ENCODE measurements at places on chromosomes 16 and 17.

- DNase-seq = no peak
Observed at GRCh38 chr17:66892246-66892645, 57.3 kb downstream of the CACNG5 start.

- DNase-seq = no peak
Observed at GRCh38 chr16:54688339-54688738, 242.3 kb upstream of the IRX5 start.

- DNase-seq = no peak
Observed at GRCh38 chr16:11309895-11310633, 28.9 kb upstream of the PRM1 start.

- no peak for DNase-seq
Observed at GRCh38 chr16:67884-68789, 4.3 kb downstream of the RHBDF1 start.

DNA sequence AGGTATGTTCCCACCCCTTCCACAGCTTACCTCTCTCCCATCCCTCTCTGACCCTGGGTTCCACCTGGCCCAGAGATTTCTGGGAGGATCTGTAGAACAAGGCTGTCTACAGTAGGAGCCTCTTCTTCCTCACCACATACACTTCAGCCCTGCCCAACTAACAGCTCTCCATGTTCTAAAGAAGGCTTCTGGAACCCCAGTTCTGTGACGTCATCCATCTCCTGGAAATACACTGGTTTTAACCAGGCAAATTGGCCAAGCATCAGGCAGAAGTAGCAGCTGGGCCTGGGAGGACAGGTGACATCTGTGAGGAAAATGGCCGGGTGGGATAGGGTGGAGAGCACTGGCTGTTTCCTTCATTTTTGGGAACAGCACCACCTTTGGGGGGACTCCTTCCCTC is at the start of gene LYZL6:
Gene LYZL6, minus strand, starts transcription at position 177 of the 400 bp plus-strand sequence. CDS start 4,357 bp downstream, outside the sequence.
- DNase-seq = no peak
